ENCODE measurements at places on chromosomes 16 and 17. TPM values are rescaled to one million over a fixed set of nuclear protein-coding genes. Genes with fewer than 3 reads are reported as not detected.
A peak's percentile ranks its signal among the peaks of the same experiment; 100 is the strongest.

DNA sequence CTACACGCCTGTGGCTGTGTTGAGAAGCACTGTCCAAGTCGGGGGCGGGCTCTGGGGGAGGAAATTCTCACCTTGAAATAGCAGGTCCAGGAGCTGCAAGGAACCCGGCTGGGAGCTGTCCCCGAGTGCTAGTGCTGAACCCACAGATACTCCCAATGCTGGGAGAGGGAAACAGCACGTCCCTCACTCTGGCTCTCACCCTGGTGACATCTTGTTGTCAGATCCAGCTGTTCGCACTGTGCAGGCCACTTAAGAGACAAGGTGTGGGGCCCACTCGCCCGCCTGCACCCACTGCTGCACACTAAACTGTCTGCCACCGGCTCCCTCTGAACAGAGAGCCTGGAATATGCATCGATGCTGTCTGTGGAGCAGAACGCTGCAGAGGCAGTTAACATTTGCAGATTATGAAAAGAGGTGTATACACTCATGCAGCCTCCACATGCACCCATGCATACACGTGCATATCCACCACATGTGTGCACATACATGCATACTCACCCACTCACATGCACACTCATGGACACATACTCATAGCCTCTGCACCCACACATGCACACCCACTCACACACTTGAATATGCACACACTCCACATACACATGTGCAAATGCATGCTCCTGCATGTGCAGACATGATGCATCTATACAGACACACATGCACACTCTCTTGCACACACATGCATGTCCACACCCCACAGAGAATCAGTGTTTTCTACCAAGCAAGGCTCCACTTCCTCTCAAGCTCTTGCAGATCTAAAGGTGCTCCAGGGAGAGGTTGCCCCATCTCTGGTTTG, 42.0 kb downstream of the MGAT5B start:
- no peak overlapping the region for H3K27ac ChIP-seq
- peaks cover 31% of the 10 kb centered on the region for H3K27me3 ChIP-seq
- H3K4me3 ChIP-seq: no peak overlapping the region
- no peaks in the 10 kb centered on the region for H3K4me1 ChIP-seq

GRCh38 chr16:20878682-20879147, 21.4 kb downstream of the DCUN1D3 start:
- no peak overlapping the region for H3K4me3 ChIP-seq
- peaks cover 70% of the 10 kb centered on the region for H3K4me1 ChIP-seq
- peak overlapping the region; percentile 72 for H3K27ac ChIP-seq
- no peaks in the 10 kb centered on the region for H3K27me3 ChIP-seq
- no peak for DNase-seq

DNA sequence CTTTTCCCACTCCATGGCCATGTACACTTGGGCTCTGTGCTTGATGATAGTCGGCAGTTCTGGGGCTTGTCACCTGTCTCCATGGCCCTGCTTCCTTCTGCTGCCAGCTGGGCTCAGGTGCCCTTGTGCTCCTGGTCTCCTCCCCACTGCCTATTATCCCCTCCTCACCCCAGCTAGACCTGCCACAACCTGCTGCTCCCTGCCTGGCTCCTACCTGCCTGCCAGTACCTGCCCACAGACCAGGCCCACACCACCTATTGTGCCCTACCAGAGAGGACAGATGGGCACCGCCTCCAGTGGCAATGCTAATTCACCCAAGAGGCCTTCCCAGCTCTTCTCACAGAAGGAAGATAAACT, 538 bp upstream of the RAPGEFL1 start:
- peaks cover 7% of the 10 kb centered on the region for H3K36me3 ChIP-seq
- H3K4me1 ChIP-seq: peaks cover 18% of the 10 kb centered on the region
- H3K27me3 ChIP-seq: no peaks in the 10 kb centered on the region

- H3K4me1 ChIP-seq: peaks cover 19% of the 10 kb centered on the region
- H3K36me3 ChIP-seq: no peaks in the 10 kb centered on the region
- no peak for DNase-seq
- H3K4me3 ChIP-seq: peak within 1 kb of the TSS; percentile 69
These were observed at the start of gene FAM171A2 for GRCh38 chr17:44363613-44364159. FAM171A2 (minus strand) TSS chr17:44363853; CDS start chr17:44363714, 139 bp downstream.

DNA sequence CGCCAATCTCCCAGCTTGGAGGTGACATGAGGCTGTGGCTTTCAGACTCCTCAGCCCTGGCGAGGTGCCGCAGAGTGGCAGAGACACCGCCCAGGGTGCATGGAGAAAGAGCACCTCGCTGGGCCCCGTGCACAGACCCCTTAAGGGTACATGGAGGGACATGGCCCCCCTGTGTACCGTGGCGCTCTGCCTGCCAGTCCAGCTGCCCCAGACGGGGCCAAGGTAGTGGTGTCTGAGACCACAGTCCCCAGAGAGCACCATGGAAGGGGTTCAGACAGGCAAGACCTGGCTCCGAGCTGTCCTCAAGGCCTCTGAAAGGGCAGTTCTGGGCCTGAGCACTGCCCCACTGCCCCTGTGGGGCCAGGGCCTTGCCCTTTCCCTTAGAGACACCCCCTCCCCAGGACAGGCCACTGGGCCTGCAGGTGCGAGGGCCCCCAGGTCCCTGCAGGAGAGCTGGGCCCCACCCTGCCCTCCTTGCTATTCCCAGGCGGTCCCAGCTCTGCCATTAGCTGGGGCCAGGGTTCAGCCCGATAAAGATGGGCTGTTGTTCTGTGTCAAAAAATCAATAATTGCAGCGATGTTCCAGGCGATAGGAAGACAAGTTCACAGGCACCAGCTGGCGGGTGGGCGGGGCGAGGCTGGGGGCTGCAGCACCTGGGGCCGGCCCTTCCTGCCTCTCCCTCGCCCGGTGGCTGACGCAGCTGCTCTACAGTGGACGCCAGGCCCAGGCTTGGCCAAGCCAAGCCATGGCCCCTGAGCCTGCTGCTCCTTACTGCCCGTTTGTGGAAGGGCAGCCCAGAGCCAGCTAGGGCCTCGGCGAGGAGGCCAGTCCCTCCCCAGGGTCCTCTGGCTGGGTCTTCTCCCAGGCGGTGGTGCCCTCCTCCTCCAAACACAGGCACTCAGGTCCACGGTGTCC, 51.7 kb downstream of the ZFPM1 start:
- H3K4me1 ChIP-seq: no peaks in the 10 kb centered on the region
- no peak overlapping the region for H3K27ac ChIP-seq
- H3K27me3 ChIP-seq: peaks cover 4% of the 10 kb centered on the region
- no peak overlapping the region for H3K4me3 ChIP-seq

The HOXB4 gene
- 5.0 TPM for total RNA-seq

DNA sequence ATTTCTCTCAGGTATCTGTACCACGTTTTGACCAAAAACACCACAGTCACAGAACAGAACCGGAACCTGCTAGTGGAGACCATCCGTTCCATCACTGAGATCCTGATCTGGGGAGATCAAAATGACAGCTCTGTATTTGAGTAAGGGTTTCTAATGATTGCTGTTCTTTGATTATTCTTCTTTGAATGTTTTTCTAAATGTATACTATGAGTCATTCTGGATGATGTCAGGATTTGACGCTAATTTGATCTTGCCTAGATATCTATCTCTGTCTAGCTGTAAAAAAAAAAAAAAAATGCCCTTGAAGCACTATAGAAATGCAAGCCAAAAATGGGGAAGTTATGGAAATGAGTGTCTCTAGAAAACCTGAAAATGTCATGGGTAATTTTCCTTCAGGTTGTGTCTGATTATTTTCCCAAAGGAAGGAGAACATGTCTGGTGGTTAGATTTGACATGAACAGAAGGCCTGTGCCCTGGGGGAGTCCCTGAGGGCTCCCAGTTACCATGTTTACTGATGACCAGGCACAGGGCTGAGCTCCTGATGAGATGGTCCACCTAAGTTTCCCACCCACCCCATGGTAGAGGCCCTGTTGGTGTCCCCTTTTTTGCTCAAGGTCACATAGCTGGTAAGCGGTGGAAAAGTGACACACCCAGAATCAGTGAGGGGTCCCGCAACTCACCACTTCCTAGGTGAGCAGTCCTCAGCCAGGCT, 13.6 kb downstream of the CLEC16A start:
- H3K36me3 ChIP-seq: peaks cover 2% of the 10 kb centered on the region
- H3K27me3 ChIP-seq: no peaks in the 10 kb centered on the region
- H3K4me1 ChIP-seq: peaks cover 24% of the 10 kb centered on the region
- H3K4me3 ChIP-seq: no peak overlapping the region

The KRTAP4-4 gene
- total RNA-seq: not detected

DNA sequence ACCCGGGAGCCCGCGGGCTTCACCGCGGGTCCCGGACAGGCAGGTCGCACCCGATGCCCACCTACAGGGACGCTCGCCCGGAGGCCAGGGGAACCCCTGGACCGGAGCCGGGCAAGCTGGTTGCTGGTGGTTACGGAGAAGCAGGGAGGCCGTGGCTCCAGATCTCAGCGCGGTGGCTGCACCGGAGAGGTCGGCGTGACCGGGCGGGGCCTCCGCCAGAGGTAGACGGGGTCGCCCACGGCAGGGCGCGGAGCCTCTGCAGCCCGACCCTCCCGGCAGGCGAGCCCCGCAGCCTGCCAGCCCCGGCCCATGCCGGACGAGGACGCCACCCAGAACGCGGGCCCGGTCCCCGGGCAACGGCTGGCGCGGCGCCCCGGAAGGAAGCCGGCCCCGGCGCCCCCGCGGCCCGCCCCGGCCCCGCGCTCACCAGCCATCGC, 341 bp downstream of the PCYT2 start:
- H3K27me3 ChIP-seq: no peaks in the 10 kb centered on the region
- peaks cover 17% of the 10 kb centered on the region for H3K4me1 ChIP-seq
- peak overlapping the region; percentile 59 for H3K4me3 ChIP-seq
- peaks cover 45% of the 10 kb centered on the region for H3K36me3 ChIP-seq
- DNase-seq: peak; percentile 66

GRCh38 chr16:67940446-67941089, 3.4 kb downstream of the LCAT start:
- DNase-seq: no peak
- H3K36me3 ChIP-seq: peaks cover 31% of the 10 kb centered on the region
- H3K4me1 ChIP-seq: peaks cover 41% of the 10 kb centered on the region
- peak overlapping the region; percentile 7 for H3K27ac ChIP-seq

The GNG13 gene
- not detected for total RNA-seq

DNA sequence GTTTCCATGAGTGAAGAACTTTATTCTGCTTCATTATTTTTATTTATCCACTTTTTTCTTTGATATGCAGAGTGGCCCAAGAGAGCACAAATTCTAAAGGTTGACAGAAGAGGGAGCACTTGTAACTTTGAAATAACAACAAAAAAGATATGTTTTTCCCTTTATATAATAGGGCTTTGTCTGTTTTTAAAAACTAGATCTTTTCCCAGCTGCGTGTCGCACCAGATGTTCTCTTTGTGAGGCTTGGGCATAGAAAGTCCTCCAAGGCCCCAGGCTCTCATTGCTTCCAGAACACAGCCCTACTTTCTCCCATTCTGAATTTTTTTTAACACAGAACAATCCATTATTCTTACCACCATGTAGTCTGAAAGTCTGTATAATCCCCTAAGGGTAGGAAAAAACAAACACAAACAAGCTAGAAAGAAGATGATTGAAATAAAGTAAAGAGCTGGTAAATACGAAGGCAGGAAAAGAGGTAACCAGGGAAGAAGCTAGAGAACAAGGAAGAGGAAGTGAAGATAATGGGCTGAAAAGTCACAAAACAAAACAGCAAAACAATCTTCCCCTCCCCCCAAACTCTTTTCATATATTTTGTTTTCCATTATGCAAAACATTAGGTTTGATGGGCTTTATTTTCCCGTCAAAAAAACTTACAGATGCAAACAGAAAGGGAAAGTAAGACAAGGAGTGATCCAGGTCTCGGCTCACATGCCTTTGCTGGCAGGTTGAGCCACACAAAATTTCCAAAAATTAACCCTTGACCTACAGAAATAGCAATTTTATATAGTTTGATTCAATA, 160.4 kb downstream of the ABCA8 start:
- H3K4me3 ChIP-seq: no peak overlapping the region
- DNase-seq: no peak
- H3K36me3 ChIP-seq: no peaks in the 10 kb centered on the region

The VASN gene
- 9.3 TPM for total RNA-seq

- H3K4me3 ChIP-seq: no peak overlapping the region
- peaks cover 5% of the 10 kb centered on the region for H3K4me1 ChIP-seq
- H3K27me3 ChIP-seq: no peaks in the 10 kb centered on the region
- DNase-seq: no peak
These were observed 4.0 kb upstream of the C16orf46 start for GRCh38 chr16:81081014-81081413.

The PRKCB gene
- total RNA-seq: 43.8 TPM

The VWA3A gene
- total RNA-seq: not detected

DNA sequence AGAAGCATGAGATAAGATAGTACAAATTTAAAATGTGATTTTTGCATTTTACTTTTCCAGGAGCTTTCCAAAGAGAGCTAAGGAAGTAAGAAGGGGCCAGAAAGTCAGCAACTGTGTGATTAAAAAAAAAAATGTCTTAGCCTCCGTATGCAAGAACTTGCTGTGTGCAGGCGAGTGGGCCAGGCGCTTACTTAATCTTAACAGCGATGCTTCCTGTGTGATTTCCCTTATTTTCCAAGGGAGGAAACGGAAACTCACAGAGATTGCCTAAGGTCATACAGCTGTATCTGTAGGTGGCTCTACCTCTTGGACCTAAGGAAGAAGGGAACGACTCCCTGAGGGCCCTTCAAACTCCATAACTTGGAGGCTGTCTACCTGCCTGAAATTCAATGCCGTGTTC, 11.1 kb downstream of the HS3ST3B1 start:
- no peak overlapping the region for H3K27ac ChIP-seq
- H3K36me3 ChIP-seq: no peaks in the 10 kb centered on the region
- no peak overlapping the region for H3K4me3 ChIP-seq

GRCh38 chr16:30142672-30143346, 19.8 kb upstream of the MAPK3 start:
- no peaks in the 10 kb centered on the region for H3K36me3 ChIP-seq
- H3K27ac ChIP-seq: no peak overlapping the region
- DNase-seq: no peak
- no peaks in the 10 kb centered on the region for H3K27me3 ChIP-seq
- no peak overlapping the region for H3K4me3 ChIP-seq

The SYCE1L gene
- not detected for total RNA-seq

The KRT17 gene
- not detected for total RNA-seq

The CDH3 gene
- not detected for total RNA-seq

DNA sequence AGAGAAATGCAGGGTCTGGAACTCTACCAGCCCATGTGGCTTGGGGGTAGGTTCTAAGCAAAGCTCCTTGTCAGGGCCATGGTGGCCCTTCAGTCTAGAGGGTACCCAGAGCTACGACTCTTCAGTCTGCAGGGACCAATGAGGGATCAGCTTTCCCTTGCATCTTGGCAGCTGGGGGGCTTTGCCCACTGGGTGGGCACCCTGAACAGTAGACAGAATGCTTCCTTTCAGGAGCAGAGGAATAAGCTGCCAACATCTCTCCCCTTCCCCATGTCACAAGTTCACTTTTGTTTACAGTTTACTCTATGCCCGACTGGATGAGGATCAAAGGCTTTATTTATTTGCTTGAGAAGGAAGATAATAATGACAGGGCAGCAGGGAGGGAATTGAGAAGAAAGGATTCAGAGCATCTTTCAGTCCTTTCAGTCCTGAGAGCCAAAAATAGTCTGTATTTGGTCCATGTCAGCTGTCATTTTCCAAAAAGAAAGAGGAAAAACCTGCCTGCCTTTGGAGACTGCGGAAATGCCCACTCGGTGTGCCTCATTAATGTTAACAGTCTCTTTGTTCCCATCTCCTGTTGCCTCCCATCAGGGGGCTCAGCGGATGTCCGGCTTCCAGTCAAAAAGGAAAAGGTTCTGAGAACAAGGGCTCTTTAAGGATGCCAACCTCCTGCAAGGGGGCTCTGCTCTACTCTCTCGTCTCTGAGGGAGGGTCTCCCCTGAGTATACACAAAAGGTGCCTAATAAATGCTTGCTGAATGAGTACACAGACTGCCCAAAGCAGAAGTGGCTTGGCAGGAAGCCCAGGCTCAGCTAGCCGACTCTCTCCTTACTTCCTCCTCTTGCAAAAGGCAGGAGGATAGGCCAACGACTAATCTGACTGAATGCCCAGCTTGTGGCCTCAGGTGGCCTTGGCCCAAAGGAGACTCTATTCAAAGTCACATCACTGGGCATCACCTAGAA, 17.1 kb downstream of the TRAF4 start:
- H3K36me3 ChIP-seq: peaks cover 46% of the 10 kb centered on the region
- H3K4me3 ChIP-seq: no peak overlapping the region
- peak overlapping the region; percentile 11 for H3K27ac ChIP-seq

Measured in sigmoid colon (tissue), 7 donors.